ENCODE measurements at places on chromosomes 3 and 15.

DNA sequence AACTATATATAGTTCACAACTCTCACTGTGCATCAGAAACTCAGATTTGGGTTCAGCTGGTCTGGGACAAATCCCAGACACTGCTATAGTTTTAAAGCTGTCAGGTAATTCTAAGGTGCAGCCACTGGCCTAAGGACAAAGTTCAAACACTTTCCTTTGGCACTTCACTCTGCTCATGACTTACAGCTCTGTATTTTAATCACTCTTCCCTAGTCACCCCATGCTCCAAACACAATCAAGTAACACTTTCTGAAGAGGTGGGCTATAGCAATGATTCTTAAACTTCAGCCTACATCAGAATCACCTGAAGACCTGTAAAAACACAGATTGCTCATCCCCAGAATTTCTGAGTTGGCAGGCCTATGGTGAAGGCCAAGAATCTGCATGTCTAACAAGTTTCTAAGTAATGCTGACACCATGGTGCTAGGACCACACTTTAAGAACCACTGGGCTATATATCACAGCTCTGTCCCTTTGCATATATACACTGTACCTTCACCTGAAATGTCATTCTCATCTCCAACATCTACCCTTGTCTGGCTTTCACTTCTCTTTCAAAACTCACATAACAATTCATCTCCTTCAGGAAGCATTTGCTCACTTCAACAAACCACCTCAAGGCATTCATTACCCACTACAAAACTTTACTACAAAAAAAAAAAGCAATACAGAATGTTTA is 21.4 kb downstream of the STAG1 start:
- DNase-seq, result no peak

DNA sequence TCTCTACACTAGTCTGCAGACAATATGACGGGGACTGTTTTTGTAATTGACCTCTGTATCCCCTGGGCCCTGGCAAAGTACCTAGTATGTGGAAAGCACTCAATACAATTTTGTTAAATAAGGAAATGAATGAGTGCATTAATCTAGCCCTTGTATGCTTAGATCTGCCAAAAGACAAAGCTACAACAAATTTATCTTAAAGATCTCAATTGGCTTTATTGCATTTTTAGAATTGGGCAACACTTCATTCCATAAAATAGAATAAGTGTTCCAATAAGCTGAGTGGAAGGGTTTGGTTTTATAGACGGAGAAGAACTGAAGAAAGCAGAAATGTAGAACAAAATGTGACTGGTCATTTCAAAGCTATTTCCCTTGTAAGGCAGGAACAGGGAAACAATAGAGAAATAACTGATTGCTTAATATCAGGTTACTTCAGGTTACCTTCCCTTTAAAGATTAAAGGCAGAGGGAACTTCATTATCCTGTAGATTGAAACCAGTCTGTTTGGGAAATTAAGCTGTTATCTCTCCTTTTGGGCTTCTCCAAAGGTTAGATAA is 108.3 kb upstream of the MME start:
- DNase-seq, result no peak

- DNase-seq, result no peak
Observed at GRCh38 chr3:49406571-49407565, 4.9 kb downstream of the RHOA start.

DNA sequence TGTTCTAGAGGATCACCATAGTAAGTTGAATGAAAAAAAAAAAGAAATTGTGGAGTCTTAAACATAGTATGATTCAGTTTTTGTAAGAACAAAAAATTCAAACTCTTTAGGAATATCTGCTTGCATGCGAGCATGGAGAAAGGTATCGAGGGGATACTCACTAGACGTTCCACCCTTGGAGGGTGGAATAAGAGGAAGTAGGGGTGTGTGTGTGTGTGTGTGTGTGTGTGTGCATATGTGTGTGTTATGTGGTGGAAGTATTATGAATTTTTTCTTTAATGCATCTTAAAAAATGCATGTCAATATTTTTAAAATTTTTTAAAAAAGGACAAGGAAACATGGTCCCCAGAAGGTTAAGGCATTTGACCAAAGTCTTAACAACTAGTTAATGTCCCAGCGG is 26.5 kb upstream of the SIAH2 start:
- DNase-seq, result no peak

GRCh38 chr15:95302206-95302605 is 1028.3 kb upstream of the NR2F2 start:
- DNase-seq, result no peak

DNA sequence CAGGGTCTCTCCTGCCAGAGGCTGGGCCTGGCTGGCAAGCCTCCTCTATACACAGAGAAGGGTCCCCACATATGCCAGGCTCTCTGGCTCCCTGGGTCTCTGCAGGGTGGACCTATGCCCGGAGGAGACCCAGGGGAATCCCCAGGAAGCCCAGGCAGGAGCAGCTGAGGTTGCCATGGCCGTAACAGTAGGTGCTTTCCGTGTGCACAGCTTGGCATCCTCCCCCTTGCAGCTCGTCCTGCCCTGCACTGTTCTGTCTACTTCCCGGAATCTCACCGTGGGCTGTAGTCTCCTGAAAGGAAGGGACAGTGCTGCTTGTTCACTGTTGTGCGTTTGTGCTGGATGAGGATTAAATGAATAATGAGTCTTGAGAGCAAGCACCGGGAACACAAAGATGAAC is 47.8 kb downstream of the DAPK2 start:
- no peak for DNase-seq

DNA sequence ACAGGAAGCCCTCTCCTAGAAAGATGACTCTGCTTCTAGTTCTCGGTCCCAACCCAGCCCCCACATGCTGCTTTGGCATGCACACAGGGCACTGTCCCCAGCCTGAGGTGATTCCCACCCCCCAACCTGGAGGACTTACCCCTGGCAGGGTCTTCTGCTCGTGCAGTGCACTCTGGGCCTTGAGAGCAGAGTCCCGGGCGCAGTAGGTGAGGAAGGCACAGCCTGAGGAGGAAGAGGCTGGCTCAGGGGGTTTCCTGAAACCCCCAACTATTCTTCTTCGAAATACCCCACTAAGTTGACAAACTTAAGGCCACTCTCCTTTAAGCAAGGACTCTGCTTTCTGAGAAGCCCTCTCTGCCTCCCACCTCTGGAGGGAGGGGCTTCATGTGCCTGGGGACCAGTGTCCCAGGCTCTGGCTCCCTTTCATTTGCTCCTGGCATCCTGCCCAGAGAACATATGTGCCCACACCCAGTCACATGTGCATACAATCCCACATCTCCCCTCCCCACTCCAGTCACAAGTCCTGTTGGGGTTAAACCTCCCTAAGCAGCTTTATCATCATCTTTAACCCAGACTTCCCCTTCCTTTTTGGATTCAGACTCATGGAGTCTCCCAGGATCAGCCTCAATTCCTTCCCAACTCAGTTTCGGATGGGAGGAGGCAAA is 4.1 kb downstream of the CELF6 start:
- DNase-seq, result peak; percentile 98

DNA sequence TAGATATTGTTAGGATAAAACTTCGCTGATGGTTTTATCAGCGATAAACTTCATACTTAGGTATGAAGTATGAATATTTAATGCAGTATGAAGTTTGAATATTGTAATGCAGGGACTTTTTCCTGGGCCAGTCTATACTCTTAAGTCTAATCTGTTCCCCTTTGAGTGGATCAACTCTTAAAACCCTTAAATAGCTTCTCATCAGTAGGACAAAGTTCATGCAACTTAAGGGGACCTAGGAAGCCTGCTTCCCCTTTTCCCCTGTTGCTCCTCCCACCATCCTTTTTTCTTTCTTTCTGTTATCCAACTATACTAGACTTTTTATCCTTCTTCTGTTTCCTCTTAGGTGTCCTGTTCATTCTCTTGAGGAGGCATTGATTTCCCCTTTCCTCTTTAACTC is 78.7 kb downstream of the MITF start:
- no peak for DNase-seq

- DNase-seq, result no peak
Observed at GRCh38 chr3:47503033-47503432, 10.5 kb downstream of the ELP6 start.

DNA sequence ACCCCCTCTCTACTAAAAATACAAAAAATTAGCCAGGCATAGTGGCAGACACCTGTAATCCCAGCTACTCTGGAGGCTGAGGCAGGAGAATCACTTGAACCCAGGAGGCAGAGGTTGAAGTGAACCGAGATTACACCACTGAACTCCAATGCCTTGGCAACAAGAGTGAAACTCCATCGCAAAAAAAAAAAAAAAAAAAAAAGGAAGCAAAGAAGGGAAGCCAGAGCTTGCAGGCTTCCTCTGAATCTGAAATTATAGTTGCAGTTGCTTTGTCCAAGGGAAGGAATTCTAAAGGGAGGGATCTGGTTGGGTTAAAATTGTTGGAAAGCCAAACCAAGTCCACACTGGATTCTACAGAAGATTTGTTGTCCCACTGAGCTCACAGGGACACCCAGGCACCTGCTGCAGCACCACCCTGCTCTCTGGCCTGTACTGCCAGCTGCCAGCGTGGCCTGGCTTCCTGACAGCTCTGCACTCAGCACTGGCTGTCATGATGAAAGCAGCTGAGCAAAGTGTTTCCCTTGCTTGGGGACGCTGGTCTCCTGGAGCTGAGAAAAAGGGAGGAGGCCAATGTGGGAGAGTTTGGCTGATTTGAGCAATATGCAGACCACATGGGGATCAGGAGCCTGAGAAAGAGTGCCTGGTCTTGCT is 88.8 kb upstream of the HES1 start:
- no peak for DNase-seq

DNA sequence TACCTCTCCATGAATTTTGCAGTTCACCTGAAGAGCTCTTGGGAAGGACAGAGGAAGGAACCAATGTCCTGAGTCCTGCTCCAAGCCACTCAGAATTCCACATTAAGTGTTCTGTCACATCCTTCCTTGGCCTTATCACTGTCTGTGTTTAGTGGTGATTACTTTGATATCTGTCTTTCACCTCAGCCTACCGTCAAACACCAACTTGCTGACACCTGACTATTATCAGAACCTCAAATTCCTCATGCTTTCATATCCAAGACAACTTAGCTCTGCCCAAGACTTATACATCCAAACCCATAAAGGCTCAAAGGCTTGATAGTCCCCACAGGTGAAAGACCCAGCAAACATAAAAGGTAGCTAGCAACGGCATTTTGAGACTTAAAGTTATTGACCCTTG is 280.0 kb downstream of the MEX3B start:
- DNase-seq, result no peak

DNA sequence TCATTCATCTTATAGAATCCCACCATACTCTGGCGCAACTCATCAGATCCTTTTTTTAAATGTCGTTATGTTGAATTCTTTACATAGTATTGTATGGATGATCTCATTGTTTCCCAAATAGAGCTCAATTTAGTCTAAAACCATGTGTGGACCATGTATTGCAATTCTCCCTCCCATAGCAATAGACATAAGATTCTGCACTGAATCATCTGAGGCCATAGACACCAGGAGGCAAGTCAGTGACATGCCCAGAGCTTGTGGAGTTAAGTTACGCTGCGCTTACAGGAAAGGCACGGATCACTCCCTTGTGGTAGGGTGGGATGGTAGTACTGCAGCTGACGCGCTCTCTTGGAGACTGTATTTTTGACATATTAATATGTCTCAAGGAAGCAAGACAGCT is 211.0 kb downstream of the GABRB3 start:
- DNase-seq, result no peak

DNA sequence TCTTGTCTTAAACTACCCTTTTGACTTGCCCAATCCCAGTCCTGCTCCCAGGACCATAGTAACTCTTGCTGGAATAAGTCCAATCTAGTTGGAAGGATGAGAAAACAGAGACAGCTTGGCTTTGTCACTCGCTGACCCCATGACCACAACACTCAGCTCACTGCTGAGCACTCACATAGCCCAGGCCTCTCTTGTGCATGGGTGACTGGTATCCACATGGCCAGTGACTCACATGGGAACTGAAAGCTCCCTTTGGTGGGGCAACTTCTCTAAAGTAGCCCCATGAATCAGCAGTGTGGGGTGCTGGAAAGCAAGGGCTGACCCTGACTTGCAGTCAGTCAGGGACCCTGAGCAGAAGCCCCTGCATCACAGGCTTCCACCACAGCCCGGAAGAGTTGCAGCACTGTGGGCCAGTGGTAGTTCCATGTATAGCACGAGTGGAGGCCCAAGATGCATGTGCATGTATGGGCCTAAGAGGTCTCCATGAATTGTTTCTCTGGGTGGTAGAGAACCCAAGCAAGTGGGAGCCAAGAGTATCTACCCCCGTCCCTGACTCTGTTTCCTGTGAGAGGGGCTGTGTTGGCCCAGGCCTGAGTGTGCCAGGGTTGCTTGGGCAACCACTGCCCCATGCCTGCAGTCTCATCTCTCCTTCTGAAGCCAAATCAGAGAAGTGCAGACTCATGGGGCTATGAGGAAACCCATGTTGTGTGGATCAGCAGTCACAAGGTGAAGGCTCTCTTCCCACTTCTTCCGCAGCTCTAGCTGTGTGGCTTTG is 62.1 kb upstream of the XCR1 start:
- DNase-seq, result no peak

- no peak for DNase-seq
Observed at GRCh38 chr3:66534304-66534845, 33.6 kb upstream of the LRIG1 start.

DNA sequence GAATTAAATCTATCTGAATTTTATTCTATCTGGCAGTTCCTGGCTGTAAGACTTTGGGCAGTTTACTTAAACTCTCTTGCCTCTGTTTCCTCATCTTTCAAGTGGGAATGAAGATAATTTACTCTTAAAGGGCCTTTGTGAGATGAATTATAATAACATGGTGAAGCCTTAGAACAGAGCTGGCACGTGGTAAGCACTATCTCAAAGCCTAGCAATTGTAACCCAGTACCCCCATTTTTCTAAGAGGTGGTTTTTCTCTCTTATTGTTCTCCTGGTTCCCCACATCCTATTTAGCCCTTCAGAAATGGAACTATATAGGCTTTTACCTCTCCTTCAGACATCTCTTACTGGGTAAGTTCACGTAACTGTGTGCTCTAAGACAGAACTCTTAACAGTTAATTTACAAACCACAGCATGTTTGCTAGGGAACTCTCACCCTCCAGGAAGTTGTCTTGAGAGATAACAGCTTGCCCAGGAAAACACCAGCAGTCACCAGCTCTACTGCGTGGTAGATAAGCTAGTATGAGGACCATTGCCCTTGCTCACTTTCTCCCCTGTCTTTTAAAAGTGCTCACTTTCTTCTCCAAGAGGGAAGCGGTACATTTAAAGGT is 12.3 kb upstream of the CRBN start:
- no peak for DNase-seq

DNA sequence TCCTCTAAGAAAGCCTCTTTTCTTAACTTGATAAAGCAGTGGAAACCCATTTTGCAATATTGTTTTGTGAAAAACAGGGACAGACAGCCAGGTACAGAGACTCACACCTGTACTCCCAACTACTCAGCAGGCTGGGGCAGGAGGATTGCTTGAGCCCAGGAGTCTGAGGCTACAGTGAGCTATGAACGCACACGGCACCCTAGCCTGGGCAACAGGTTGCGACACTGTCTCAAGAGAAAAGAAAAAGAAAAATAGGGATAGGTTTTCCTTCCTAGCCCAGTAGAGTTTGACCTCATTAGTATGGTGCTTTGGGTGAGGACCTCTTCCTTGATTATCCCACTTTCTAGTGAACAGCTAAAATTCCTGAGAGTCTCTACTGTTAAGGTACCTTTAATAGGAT is 17.5 kb upstream of the YEATS2 start:
- DNase-seq, result no peak

GRCh38 chr3:51350751-51351150 is 34.3 kb upstream of the MANF start:
- no peak for DNase-seq

Measured in NCI-H524 (cell line).